Smooth muscle cell of trachea (primary cell): ENCODE measurements at places on chromosomes 2 and 18. TPM values are rescaled to one million over a fixed set of nuclear protein-coding genes. Genes with fewer than 3 reads are reported as not detected.

CCL20 gene
- total RNA-seq: 2.2 TPM in 1 of 2 replicates, not detected in the other

GALNT5 gene
- total RNA-seq: 62.3 and 81.0 TPM in 2 replicates

GTF2A1L gene
- 0.66 and 0.87 TPM in 2 replicates for total RNA-seq

EVA1A gene
- 18.0 and 32.1 TPM in 2 replicates for total RNA-seq

C2orf92 gene
- 1.3 and 1.7 TPM in 2 replicates for total RNA-seq

PSMD1 gene
- 114 and 159 TPM in 2 replicates for total RNA-seq

FBXO36 gene
- 2.5 and 4.9 TPM in 2 replicates for total RNA-seq

FAM161A gene
- total RNA-seq: 1.3 and 2.8 TPM in 2 replicates

ZNF512 gene
- 30.9 and 42.0 TPM in 2 replicates for total RNA-seq

ADAM17 gene
- total RNA-seq: 52.7 and 66.2 TPM in 2 replicates

C2orf15 gene
- total RNA-seq: not detected in 2 replicates

PRKAG3 gene
- 0.15 and 0.50 TPM in 2 replicates for total RNA-seq

CUL3 gene
- total RNA-seq: 45.0 and 78.2 TPM in 2 replicates

RBM43 gene
- total RNA-seq: 8.4 and 12.2 TPM in 2 replicates

BCL2L11 gene
- total RNA-seq: 3.2 and 5.3 TPM in 2 replicates

COQ10B gene
- 37.9 and 42.3 TPM in 2 replicates for total RNA-seq

RBKS gene
- 2.2 and 2.5 TPM in 2 replicates for total RNA-seq

NETO1 gene
- total RNA-seq: 0.17 TPM in 1 of 2 replicates, not detected in the other

AQP12B gene
- 0.17 TPM in 1 of 2 replicates, not detected in the other for total RNA-seq

RNF152 gene
- 9.2 and 14.7 TPM in 2 replicates for total RNA-seq

SIX3 gene
- total RNA-seq: not detected in 2 replicates

FBXO48 gene
- 0.29 and 0.33 TPM in 2 replicates for total RNA-seq

STK17B gene
- 38.0 and 52.2 TPM in 2 replicates for total RNA-seq

SKOR2 gene
- total RNA-seq: not detected in 2 replicates

GPR35 gene
- total RNA-seq: 0.99 TPM in 1 of 2 replicates, not detected in the other

HOXD8 gene
- 0.33 and 0.44 TPM in 2 replicates for total RNA-seq

CCT7 gene
- 328 and 411 TPM in 2 replicates for total RNA-seq

CNGA3 gene
- under 0.01 and 0.17 TPM in 2 replicates for total RNA-seq

RAB6C gene
- total RNA-seq: not detected in 2 replicates

CRYGD gene
- total RNA-seq: not detected in 2 replicates

CXCR2 gene
- total RNA-seq: not detected in 2 replicates

PLEKHB2 gene
- 87.8 and 118 TPM in 2 replicates for total RNA-seq

KRTCAP3 gene
- not detected in 2 replicates for total RNA-seq

NT5C1B gene
- not detected in 2 replicates for total RNA-seq

THADA gene
- total RNA-seq: 34.9 and 35.3 TPM in 2 replicates

TBR1 gene
- total RNA-seq: under 0.01 TPM in 1 of 2 replicates, not detected in the other

FBLN7 gene
- total RNA-seq: 0.17 and 0.29 TPM in 2 replicates

MEP1B gene
- total RNA-seq: 0.17 TPM in 1 of 2 replicates, not detected in the other

WDR33 gene
- 27.3 and 32.4 TPM in 2 replicates for total RNA-seq

RAPGEF4 gene
- 0.66 and 1.2 TPM in 2 replicates for total RNA-seq

RGPD6 gene
- total RNA-seq: 22.7 and 27.6 TPM in 2 replicates

TSPYL6 gene
- total RNA-seq: under 0.01 TPM in 1 of 2 replicates, not detected in the other

SERPINE2 gene
- total RNA-seq: 62.5 and 275 TPM in 2 replicates

MSTN gene
- total RNA-seq: 0.17 and 0.29 TPM in 2 replicates

PTMA gene
- 402 and 915 TPM in 2 replicates for total RNA-seq

CENPA gene
- 0.99 and 21.4 TPM in 2 replicates for total RNA-seq

SPP2 gene
- total RNA-seq: not detected in 2 replicates

IHH gene
- total RNA-seq: under 0.01 TPM in 1 of 2 replicates, not detected in the other

IL1R2 gene
- 0.83 TPM in 1 of 2 replicates, not detected in the other for total RNA-seq

ESPNL gene
- 2.3 and 9.8 TPM in 2 replicates for total RNA-seq

SPOPL gene
- 8.6 and 14.7 TPM in 2 replicates for total RNA-seq

MARCHF4 gene
- 1.5 TPM in 2 replicates for total RNA-seq

NT5DC4 gene
- total RNA-seq: not detected in 2 replicates
